A172 (cell line): ENCODE measurements at places on chromosomes 2 and 18. TPM values are rescaled to one million over a fixed set of nuclear protein-coding genes. Genes with fewer than 3 reads are reported as not detected.

Gene SLC4A3
- 10.9 and 11.4 TPM in 2 replicates for total RNA-seq

Gene RNF103
- total RNA-seq = 26.6 and 29.8 TPM in 2 replicates

Gene NEU2
- total RNA-seq = not detected in 2 replicates

Gene CBLN2
- total RNA-seq = 0.12 TPM in 1 of 2 replicates, not detected in the other

Gene RAB17
- total RNA-seq = 1.6 and 4.1 TPM in 2 replicates

Gene ZC3H6
- total RNA-seq = 8.4 and 9.3 TPM in 2 replicates

Gene MAP2
- 2.1 and 4.3 TPM in 2 replicates for total RNA-seq
